ENCODE measurements at places on chromosomes 11 and 22.

GRCh38 chr11:36395978-36396736 is 100.1 kb downstream of the PRR5L start:
- DNase-seq: no peak

- no peak for DNase-seq
These were observed 24.7 kb downstream of the NCF4 start for GRCh38 chr22:36885474-36885873.

- DNase-seq: no peak
These were observed 110.5 kb downstream of the AASDHPPT start for GRCh38 chr11:106187860-106188456.

DNA sequence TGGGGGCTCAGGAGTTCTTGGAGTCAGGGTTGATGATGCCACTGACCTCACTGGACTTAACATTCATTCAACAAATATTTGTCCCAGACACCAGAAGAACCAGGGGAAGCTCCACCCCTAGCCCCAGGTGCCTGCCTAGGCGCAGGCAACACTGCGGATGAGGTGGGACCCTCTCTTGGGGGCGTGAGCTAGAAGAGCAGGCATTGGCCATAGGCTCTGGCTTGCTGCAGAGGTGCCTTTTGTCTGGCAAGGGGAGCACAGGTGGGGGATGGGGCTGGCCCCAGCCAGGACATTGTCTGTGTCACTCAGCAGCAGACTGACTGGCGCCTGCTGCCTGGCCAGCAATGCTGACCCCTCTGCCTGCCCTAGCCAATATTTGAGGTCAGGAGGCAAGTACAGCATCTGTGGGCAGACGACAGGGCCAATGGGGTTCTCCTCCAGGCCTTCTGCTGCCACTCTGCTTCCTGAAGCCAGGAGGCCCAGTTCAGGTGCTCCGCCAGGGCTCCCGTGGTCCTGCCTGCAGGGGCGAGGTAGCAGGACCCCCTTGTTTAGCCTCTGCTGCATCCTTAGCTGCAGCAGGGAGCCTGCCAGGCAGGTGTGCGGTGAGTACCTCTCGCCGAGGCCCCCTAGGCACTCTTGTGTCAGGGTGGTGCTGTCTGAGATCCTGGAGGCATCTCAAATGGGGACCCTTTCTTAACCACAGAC is 4.0 kb downstream of the LINC01488 start:
- DNase-seq: no peak

DNA sequence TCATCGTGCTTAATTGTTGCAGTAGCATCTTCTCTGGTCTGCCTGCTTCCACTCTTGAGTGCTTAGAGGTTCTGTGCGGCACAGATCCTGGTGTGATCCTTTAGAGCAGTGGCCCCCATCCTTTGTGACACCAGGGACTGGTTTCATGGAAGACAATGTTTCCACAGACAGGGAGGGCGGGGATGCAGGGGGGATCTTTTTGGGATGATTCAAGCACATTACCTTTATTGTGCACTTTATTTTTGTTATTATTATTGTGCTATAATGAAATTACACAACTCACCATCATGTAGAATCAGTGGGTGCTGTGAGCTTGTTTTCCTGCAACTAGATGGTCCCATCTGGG is 76.8 kb upstream of the SHANK2 start:
- no peak for DNase-seq

DNA sequence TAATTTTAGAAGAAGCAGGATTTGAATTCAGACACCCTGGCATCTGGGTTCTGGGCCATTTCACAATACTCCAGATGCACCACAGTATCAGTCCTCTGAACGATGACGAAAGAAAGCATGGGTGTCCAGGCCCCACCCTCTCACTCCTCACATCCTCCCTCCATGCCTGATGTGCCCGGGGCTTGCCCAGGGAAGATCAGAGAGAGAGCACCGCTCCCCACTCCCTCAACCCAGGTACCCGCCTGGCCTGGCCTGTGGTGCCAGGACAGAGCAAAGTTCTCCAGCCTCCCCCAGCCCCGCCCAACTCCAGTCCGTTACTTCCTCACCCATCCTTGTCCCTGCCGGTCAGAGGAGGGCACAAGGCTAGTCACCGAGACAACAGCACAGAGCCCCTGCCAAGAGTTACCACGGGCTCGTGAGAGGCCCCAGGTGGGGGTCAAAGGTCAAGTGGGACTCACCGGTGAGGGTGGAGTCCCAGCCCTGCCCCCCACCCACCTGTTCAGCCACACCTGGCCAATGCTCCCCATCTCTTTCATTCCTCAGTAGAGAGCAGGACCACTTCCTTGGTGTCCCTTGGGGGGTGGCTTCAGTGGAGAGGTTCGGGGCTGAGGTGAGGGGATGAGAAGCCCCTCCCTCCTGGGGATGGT is 8.1 kb downstream of the BCL9L start:
- no peak for DNase-seq

GRCh38 chr11:99739464-99740089 is 718.8 kb downstream of the CNTN5 start:
- DNase-seq: no peak

DNA sequence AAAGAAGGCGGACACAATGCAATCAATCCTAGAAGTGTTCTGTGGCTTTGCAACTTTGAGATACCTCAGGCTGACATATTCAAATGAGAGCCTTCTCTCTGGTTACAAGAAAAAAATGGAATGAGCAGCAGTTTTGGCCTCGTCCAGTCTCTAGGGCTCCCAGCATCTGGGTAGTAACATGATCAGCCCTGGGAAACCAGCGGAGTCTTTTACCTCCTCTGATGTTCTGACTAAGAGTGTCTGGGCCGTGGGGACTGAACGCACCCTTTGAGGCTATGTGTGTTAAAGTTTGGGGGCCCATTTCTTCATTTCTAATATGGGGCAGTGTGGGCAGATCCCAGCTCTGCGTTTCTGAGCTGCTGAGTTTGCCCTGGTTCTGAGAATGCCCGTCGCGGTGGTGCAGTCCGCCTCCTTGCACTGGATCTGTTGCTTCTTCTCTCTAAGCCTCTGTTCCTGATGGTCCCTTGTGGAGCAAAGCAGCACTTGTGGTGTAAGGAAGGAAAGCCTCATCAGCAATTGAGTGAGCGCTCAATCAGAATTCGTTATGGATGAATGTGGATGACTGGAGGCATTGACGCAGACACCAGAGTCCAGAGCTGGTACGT is 8.1 kb downstream of the PARVB start:
- no peak for DNase-seq

DNA sequence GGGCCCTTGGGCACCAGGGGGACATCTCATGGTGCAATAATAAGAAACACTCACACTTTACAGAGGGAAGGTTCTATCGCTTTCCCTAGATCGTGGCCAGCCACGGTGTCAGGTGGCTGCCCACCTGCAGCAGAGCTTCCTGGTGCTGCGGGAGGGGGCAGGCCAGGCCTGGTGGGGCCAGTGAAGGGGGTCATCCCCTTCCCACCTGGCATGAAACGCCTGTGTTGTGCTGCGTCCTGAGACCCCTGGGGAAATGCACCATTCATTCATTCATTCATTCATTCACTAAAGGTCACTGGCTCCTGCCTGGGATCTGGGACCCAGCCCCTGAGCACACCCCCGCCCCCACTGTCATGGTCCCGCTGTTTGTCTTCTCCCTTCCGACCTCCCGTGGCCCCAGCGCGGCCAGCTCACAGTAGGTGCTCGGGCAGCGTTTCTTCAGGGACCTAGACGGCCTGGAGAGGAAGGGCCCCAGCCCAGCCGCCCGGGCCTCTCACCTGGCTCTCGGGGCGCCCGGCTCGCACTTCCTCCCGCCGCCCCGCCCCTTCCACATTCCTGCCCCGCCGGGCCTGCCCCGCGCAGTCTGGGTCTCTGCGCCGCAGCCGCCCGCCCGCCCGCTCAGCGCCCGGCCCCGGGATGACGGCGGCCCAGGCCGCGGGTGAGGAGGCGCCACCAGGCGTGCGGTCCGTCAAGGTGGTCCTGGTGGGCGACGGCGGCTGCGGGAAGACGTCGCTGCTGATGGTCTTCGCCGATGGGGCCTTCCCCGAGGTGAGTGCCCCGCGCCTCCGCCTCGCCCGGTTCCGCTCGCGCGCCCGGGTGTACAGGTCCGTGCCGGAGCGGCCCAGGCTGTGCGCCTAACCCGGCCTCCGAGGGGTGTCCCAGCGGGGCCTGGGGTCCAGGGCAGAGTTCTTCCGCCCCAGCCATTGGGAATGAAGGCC is at the start of gene RHOD:
RHOD (plus strand) TSS at position 581 of the 938 bp plus-strand sequence; CDS start at position 637, 56 bp downstream.
- DNase-seq: peak; percentile 42

- DNase-seq: no peak
These were observed 911.1 kb downstream of the TBC1D22A start for GRCh38 chr22:47673557-47673956.

- DNase-seq: no peak
These were observed 40.3 kb downstream of the PARVG start for GRCh38 chr22:44220727-44221680.

DNA sequence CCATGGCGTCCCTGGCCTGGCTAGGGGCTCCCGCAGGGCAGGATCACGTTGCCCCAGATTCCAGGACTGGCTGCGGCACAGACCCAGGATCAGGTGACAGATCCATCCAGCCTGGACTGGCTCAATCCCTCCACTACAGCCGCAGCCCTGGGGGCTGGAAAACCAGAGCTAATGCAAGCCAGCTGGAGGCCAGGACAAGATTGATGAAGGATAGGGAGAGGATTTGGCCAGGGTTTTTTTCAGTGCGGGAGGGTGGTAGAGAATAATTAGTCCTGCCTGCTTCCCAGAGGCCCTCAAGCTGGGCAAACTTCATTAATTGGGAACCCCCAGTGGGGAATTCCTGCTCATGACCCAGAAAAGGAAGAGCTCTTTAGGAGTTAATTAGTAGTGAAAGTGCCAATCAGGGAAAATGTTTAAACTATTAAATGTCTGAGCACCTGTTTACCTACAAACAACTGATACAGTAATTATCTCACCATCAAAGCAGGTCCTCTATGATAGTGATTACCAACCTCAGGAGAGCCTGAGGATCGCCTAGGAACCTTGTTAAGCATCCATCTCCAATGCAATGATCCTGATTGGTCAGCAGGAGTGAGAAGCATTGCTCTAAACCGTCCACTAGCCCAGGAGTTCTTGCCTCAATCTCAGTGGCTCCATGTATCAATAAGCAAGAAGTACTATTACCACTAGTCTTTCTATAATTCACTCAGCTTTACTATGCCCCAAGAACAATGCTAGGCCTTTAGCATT is 33.0 kb upstream of the MYOD1 start:
- DNase-seq: no peak

DNA sequence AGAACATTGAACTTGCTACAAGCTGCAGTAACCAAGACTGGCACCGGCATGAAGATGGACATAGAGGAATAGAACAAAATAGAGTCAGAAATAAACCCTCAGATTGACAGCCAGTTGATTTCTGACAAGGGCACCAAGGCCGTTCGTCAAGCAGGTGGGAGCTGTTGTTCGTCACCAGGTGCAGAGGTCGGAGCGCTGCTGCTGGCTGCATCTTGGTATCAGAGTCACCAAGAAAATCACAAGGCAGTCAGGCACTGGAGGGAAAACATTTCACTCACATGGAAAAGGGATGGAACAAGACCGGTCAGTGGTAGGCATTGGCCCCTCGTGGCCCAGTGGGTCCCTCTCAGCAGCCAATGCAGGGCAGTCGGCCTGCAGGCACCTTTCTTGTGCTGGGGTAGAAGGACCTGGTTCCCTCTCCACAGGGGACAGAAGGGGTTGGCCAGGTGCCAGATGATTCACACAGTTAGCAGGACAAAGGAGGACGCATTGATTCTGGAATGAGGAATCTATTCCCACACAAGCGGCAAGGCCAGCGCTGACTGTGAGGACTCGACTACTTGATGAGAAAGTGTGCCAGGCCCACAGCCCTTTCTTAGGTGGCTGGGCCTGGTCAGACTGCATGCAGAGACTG is 115.8 kb upstream of the FGF3 start:
- DNase-seq: no peak

DNA sequence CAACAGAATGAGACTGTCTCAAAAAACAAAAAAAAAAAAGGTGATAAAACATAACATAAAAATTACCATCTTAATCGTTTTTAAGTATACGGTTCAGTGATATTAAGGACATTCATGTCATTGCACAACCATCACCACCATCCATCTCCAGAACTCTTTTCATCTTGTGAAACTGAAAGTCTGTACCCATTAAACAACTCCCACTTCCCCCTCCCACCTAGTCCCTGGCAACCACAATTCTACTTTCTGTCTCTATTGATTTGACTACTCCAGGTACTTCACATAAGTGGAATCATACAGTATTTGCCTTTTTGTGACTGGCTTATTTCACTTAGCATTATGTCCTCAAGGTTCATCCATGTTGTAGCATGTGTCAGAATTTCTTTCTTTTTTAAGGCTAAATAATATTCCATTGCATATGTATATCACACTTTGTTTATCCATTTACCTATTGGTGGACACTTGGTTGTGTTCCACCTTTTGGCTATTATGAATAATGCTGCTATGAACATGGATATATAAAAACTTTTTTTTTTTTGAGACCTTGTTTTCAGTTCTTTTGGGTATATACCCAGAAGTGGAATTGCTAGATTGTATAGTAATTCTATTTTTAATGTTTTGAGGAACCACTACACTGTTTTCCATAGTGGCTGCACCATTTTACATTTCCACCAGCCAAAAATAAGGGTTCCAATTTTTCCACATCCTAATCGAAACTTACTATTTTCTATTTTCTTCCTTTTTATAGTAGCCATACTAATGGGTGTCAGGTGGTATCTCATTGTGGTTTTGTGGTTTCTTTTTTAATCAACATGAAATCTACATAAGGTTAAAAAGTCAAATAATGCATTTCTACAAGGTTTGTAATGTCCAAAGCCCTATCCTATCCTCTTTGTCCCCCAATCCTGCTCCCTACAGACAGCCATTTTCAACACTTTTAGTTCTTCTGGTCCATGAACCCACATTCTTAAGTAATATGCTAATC is 23.4 kb upstream of the PIK3C2A start:
- DNase-seq: peak; percentile 50

DNA sequence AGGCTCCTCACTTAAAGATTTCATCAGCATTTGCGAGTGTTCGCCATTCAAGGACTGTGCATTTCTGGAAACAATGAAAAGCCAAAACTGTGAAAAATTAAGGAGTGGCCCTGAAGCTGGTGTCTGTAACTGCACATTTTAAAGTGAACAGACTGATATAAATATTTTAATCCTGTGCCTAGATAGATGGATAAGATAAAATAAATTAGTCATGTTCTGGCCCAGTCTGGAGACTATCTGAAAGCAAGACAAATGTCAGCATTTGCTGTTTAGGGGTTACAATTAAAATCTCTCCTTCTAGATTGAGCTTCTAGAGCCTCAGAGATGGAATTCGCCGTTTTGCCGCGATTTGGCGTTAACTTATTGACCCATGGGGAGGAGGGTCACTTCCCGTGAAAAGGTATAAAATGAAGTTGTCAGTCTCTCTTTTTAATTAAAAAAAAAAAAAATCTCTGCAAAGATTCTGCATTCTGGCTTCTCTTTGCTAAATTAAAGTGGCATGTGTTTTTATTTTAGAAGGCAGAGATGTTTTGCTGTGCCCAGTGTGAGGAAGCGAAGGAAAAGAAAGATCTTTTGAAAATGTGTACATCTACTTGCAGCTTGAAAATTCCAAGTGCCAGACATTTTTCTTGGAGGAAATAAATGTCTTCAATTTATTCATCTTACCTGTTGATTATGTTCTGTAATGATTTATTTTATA is 79.7 kb upstream of the WNT7B start:
- no peak for DNase-seq

DNA sequence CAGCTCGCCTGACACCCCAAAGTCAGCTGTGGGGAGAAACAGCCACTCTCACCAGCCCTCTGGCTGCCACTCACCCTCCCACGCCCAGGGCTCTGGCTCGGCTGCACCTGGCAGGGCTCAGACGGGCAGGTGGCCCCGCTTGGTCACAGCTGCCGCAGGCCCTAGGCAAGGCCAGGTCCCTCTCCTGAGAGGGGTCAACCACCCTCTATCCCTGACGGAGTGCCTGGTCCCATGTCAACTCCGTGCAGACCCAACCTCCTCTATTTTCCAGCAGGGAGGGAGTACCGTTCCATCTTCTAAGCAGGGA is 1.9 kb downstream of the MAP4K2 start:
- no peak for DNase-seq

Data from stimulated activated CD4-positive, alpha-beta T cell treated with anti-CD3 and anti-CD28 coated beads, Interleukin-4, amount 100 ng/mL, for 4 hours (primary cell).